Occipital lobe (tissue), 3 donors: ENCODE measurements at places on chromosomes 4 and X. TPM values are rescaled to one million over a fixed set of nuclear protein-coding genes. Genes with fewer than 3 reads are reported as not detected.

The FAM9C gene
- total RNA-seq: 0.31 TPM

The RNF212 gene
- 1.1 TPM for total RNA-seq

The TRPC5OS gene
- total RNA-seq: under 0.01 TPM

The MAGEC3 gene
- 0.47 TPM for total RNA-seq

The CABS1 gene
- not detected for total RNA-seq

The PF4V1 gene
- 2.5 TPM for total RNA-seq

The ENPEP gene
- total RNA-seq: 0.78 TPM

The EVC gene
- 5.1 TPM for total RNA-seq
